Daoy (cell line): ENCODE measurements at places on chromosomes 6 and 20.

DNA sequence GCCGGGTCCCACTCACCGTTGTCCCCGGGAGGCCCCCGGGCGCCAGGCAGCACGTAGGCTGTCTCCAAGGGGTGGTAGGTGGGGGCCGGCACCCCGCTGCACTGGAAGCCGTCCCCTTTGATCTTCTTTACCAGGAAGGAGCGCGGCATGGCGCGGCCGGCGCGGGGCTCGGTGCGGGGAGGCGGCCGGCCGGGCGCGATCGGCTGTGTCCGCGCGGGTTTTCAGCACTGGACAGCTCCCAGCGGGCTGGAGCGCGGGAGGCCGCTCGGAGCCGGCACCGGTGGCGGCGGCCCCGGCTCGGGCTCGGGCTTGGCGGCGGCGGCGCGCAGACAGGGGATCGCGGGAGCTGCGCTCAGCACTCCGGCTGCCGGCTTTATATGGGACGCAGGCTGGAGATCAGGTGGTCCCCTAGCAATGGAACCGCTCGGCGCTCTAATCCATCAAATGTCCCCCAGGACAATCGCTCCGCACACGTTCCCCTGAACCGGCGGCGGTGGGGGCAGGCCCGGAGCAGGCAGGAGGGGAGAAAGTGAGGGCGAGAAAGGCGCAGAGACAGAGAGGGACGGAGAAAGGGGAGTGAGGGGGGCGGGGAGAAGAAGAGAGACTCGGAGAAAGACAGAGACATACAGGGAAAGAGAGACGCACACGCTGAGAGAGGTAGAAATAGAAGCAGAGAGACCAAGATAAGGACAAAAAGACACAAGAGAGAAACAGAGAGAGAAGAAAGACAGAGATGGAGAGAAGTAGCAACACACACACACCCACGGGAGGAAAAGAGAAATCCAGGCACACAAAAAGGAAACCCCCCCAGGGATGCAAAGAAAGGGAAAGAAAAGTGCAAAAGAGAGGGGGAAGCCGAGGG lies at the start of gene SCRT2:
TSS of gene SCRT2 (minus strand) at position 350 of the 862 bp plus-strand sequence. CDS start at position 149, 201 bp downstream.
- peak; percentile 80 for DNase-seq

GRCh38 chr6:15533379-15534026 lies 129.3 kb downstream of the DTNBP1 start:
- DNase-seq: no peak

GRCh38 chr20:63282946-63283345 lies 10.0 kb upstream of the COL20A1 start:
- no peak for DNase-seq

DNA sequence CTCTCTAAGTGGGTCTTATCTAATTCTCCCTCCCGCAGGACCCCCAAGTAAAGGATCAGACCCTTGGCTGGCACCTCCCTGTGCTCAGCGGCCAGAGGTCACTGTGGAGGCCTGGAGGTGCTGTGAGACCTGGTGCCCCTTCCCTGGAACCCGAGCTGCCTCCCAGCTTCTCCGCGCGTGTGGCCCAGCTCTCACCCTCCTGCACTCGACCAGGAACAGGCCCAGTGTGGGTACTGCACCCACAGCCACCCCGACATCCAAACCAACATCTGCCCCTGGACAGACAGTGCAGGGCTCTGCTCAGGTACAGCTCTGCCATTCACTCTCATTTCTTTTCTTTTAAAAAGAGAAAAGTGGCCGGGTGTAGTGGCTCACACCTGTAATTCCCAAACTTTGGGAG lies 42.4 kb downstream of the TMEM242 start:
- DNase-seq: no peak

DNA sequence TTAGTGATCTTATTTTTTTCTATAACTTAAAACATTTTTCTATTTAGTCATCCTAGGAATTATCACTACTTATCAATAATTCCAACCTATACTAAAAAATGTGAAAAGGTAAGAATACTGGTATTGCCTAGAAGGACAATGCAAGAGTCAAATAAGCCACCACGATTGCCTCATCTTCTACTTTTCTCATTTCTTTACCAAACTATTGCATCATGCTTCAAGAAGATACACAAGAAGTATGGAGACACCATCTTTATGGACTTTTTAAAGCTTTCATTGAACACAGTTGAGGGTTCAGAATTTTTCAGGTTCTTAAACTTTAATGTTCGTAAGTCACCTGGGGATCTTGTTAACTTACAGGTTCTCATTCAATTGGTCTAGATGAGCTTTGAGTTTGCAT lies 25.9 kb downstream of the ELOVL2 start:
- no peak for DNase-seq

DNA sequence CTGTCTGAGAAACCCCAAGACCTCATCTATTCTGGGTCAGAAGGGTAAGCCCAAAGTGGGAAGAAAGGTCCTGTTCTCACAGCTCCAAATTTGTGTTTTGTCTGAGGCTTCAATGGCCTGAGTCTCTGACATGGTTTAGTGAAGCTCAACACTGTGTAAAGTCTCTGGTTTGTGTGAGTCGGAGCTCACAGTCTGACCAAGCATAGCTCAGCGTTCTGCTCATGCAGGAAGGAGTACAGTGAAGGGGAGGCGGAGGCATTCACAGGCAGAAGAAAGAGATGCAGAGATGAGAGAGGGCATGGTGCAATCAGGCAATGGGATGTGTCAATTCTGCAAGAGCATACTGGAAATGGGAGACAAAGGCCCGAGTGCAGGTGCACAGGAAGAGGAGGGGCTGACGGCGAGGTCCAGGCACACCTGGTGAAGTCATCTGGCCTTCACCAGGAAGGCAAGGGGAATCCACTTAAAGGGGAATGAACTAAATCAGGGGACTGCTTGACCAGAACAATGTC lies 463.0 kb upstream of the AGPAT4 start:
- no peak for DNase-seq

GRCh38 chr6:132084811-132085509 lies 133.8 kb upstream of the CCN2 start:
- DNase-seq: peak; percentile 82

DNA sequence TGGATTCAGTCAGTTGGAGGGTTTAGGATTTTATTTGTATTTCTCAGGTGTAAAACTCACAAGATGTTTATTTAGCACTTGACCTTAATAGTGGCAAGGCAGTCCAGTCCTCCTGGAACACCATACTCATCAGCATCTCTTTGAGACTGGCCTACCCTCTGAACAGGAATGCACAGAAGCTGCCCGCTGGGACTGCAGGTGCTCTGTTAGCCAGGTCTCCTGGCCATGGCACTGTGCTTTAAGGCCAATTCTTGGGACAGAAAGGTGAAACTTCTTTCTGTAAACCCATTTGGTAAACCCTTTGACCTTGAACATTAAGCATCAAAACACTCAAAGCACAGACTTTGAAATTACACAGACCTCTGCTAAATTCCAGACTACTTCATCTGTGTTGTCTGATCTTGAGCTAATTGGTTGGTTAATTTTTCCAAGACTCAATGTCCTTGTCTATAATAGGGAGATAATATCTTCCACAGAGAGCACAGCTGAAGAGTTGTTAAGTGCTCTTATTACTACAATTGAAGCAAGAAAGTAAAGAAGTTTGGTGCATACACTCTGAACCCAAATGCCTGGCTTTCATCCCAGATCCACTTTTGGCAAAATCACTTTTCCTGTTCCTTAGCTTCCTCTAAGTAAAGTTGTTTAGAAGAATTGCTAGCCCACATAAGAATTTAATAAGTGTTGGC lies 54.9 kb upstream of the NT5E start:
- DNase-seq: no peak

DNA sequence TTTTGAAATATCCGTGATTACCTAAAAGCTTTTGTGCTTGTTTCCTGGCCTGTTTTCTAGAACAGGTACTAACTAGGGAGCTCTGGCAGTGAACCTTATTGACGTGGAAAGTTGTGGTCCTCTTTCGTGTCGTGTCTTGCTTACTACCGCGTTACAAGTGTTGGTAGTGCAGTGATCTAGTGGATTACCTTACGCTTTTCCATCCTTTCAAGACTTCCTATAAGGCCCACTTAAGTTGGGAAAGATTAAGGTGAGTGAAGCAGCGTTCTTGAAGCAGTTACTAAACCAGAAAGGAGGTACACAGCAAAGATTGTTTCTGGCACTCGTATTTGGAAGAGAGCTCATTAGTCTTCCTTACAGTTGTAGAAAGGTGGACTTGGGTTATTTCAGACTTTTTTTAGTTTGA lies 1.9 kb downstream of the PNRC1 start:
- peak; percentile 9 for DNase-seq

GRCh38 chr6:26286168-26286877 lies 78.7 kb upstream of the BTN3A2 start:
- peak; percentile 70 for DNase-seq

- peak; percentile 45 for DNase-seq
These were observed 264.3 kb upstream of the PLN start for GRCh38 chr6:118283766-118284165.
